ENCODE measurements at places on chromosomes 5 and 9.
A peak's percentile ranks its signal among the peaks of the same experiment; 100 is the strongest.

DNA sequence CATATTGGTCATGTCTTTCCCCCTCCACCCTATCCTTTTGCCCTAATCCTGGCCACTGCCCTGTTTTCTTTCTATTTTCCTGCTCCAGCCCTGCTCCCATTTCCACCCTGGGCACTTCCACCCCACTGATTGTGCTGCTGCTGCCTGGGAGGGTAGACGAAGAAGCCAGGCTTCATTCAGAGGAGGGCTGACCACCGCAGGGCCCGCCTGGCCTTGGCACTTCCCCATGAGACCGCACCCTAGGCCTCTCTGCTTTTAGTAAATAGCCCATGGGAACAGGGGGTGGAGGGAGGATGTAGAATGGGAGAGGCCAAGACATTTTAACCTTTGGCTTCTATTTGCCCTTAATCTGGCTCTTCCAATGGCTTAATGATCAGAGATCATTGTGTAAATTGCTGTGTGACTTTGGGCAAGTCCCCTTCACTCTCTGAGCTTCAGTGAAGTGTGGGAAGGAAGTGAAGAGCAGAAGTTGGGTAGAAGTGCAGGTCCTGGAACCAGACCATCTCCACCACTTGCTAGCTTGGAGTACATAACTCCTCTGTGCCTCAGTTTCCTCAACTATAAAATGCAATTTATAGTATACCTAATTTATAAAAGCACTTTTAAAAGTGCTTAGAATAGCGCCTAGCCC lies 13.6 kb upstream of the GPX3 start:
- no peak for DNase-seq

GRCh38 chr9:98038958-98039357 lies 17.6 kb upstream of the NANS start:
- DNase-seq = no peak

GRCh38 chr9:127444921-127445850 lies 6.0 kb downstream of the RPL12 start:
- DNase-seq = no peak

GRCh38 chr5:6484899-6485298 lies 36.2 kb downstream of the UBE2QL1 start:
- no peak for DNase-seq

GRCh38 chr5:115589043-115589442 lies 13.2 kb downstream of the TICAM2 start:
- no peak for DNase-seq

DNA sequence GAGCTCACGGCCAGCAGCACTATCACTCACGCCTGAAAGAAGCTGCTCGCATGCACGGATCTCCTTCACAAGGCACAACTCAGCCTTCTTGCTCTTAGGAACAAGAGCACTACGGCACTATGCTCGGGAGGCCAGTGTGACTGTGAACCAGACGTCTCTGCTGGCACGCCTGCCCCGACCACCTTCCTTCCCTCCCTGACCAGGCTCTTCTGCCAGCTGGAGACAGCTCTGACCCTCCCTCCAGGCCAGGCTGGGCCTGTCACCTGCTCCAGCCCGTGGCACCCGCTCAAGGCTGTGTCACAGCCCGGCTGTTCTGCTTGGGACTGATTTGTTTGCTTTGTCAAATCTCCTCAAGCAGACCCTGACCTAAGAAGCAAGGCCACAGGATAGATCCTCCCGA lies 7.0 kb downstream of the TBC1D9B start:
- no peak for DNase-seq

DNA sequence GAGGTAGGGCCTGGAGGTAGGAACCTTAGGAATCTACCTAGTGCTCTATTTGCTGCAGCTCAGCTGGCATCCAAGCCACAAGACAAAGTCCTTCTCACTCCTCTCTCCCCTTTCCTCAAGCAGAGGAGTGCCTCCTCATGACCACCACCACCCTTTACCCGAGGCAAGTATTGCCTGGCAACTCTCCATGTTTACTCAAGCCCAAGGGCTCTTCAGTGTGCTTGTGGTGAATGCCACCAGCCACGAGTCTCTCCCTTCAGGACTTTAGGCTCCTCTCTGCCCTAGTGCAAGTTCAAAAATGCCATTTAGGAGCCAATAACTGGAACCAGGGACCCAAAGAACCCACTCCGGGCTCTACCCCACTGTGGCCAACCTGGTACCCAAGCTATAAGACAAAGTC lies 514.5 kb upstream of the RGMB start:
- DNase-seq = no peak

DNA sequence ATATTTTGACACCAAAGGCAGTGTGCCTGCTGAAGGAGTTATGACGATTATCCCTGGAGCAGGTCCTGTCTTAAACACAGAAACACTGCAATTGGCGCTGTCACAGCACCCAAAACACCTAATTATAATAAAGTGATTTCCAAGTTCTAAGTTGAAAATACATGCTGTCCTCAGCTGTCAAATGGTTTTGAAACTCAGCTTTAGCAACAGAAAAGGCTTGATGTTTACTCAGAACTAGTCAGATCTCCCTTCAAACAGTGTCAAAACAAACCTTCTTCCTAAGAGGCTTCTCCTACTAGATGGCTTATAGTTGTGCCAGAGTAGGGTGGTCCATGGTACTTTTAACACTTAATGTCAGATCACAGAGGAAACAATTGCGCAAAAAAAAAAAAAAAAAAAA lies 87.2 kb upstream of the IRX1 start:
- no peak for DNase-seq

GRCh38 chr9:118644066-118644465 lies 725.2 kb downstream of the BRINP1 start:
- no peak for DNase-seq

- DNase-seq = peak; percentile 73
Measured at GRCh38 chr5:99032234-99033013, 103.6 kb upstream of the CHD1 start.

GRCh38 chr5:143025376-143025775 lies 255.2 kb downstream of the ARHGAP26 start:
- DNase-seq = no peak

- DNase-seq = no peak
Measured at GRCh38 chr9:129713402-129713679, 39.5 kb downstream of the PTGES start.

- no peak for DNase-seq
Measured at GRCh38 chr5:41517909-41518308, 7.5 kb upstream of the PLCXD3 start.

GRCh38 chr5:137442660-137443059 lies 56.5 kb downstream of the SPOCK1 start:
- DNase-seq = no peak

DNA sequence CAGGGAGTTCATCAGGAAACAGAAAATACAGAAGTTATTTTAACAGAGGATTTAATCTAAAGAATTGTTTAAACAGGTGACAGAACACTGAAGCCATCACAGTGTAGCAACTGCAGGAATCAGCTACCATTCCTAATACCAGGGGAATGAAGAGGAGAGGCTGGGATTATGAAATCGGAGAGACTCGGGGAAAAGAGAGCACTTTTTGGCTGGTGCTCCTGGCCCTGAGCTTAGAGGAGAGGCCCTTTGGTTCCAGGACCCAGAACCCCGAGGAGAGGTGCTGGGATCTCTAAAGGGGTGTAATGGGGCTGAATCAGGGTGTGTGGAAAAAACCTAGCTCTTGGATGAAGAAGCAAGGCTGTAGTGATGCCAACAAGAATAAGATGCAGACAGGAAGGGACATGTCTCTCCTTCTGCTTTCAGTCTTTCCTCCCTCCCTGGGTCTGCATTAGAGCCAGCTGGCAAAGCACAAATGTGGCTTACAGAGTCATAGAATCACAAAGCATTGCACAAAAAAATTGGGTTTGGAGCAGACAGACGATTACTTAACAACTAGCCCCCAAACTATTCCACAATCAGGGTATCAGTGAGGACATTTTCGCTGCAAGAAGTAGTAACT lies 11.6 kb upstream of the SFXN1 start:
- peak; percentile 20 for DNase-seq

DNA sequence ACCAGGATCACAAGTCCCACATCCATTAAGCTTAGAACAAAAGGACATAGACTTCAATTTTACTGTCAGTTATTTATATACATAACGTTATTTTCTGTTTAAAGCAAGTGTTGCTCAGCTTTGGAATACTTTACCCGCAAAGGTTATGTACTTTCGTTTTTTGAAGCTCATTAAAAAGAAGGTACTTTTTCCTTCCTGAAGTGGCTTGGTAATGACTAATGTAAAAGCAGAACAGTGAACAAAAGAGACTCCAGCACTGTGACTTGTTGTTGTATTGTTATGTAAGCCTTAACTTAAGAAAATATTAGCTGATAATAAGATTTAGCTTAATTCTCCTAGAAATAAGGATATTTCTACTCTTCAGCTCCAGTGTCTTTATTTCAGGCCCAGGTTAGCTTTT lies 97.3 kb upstream of the SLCO6A1 start:
- DNase-seq = no peak

DNA sequence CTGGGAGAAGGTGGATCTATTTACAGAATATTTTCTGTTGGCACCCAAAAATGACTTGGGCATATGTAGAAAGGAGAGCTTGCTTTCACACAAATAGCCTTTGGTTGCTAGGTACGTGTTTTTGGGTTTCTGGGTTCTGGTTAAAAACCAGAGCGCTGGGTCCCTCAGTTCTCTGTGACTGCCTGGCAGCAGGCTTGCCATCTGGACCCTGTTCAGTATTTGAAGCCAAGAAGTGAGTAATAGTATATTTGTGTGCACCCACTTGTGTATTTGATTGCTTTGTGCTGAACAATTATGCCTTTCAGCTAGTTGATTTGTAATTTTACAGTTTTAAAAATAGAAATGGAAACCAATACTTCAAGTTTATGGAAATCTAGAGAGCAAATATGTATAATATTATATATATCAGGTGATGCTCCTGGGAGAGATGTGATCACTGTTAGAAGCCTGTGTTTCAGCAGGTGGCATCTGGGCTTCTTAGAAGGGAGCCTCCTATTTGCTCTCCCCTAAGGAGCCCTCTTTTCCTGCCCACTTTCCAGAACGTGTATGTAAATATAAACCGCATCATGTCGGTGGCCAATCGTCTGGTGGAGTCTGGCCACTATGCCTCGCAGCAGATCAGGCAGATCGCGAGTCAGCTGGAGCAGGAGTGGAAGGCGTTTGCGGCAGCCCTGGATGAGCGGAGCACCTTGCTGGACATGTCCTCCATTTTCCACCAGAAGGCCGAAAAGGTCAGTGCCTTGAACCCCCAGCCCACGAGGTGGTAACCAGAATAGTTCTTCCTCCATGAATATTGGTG lies 153.6 kb downstream of the TRIO start:
- no peak for DNase-seq

- no peak for DNase-seq
Measured at GRCh38 chr9:79565245-79565644, 6.5 kb upstream of the TLE4 start.
